ENCODE measurements at places on chromosomes 4 and X.

DNA sequence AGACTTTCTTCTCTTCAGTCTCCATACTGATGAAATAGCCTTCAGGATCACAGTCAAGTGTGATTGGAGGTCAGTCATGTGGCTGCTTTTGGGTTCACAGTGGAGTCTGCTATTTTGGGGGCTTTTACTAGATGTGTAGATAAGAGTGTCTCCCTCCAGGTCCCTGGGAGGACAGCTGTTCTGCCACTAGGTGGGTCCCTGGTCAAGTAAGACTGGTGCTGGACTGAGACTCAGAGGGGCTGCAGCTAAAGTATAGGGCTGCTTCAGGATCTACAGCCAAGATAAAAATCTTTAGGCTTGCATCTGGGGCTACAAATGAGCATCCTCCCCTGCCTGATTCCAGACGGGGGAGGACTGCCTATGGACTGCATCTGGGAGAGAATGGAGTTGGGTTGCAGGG lies 200.7 kb upstream of the ANKRD50 start:
- DNase-seq: no peak

- DNase-seq: no peak
Measured at GRCh38 chr4:10320130-10320529, 137.1 kb downstream of the ZNF518B start.

DNA sequence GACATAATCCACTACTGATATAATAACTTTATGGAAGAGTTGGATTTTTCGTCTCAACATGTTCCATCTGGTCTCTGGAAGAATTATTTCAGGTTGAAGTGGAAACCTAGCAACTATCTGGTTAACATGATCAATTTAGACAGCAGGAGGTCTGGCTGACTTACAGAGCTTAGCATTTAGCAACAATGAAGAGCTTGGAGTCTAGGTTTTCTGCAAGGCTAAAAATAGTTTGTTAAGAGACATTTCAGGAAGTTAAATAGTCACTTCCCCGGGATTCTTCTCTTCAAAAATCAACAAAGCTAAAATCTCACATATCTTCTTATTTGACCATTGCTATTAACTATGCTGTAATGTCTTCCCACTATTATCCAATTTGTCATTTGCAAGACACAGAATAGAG lies 418.6 kb upstream of the DIPK2B start:
- DNase-seq: no peak

DNA sequence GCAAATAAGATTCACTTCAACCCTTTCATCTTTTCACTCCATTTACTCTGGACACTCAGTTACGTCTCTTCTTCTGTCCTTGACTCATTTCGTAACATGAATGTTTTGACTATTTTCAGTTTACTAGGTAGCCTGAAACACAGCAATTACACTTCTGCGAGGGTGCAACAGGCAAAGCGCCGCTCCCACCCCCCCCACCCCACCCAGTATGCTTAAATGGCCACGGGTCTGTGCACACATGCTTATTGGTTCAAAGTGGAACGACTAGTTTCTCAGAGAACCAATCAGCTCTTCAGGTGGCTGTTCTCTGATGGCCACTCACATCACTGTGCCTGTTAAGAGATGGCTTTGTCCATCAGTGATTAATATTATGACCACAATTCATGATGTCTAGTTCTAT lies 3.5 kb downstream of the BEND4 start:
- DNase-seq: no peak

DNA sequence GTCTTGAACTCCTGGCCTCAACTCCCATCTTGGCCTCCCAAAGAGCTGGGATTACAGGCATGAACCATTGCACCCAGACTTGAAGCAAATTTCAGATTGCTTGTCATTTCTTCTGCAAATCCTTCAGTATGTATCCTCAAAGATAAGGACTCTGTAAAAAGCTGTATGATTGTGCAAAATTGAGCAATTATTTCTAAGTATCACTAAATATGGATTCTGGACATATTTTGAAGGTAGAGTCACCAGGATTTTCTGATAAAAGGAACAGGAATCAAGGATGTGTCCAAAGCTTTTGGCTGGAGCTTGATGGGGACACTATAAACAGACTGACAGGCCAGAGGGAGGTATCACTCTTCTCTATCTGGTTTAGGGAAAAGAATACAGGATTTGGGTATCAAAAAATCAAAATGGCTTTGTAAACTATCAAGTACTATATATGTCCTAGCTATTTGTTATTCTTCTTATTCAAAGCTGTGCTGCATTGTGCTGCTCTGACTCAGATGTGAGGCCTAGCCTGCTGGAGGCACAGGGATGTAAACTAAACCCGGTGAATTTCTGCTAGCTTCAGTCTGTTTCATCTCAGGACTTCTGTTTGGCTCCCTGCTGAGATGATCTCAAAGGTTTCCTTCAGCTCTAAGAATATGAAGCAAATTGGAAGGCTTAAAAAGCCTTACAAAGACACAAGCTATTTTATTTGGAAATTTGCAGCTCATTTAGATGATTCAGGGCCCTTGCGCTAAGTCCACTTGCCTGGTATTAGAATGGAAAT lies 8.3 kb downstream of the RPS4X start:
- DNase-seq: no peak

DNA sequence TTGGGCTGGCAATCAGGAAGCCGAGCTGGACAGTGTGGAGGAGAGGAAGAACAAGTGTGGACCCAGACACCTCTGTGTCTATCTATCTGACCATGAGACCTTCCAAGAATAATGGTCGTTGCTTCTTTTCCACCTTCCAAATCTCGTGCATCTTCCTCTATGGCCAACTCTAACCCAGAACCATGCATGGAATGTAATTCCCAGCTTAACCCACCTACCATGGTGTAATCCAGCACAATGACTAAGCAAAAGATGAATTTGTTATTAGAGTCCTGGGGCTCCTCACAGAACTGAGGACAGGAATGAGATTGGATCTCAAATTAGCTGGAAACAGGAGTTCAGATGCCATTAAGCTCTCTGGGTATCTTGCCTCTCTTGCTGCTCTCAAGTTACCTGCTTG lies 17.4 kb upstream of the TMEM184C start:
- DNase-seq: no peak

GRCh38 chr4:172547724-172548123 lies 620.9 kb upstream of the GALNT7 start:
- no peak for DNase-seq

GRCh38 chr4:145404761-145405160 lies 76.9 kb upstream of the SMAD1 start:
- no peak for DNase-seq

DNA sequence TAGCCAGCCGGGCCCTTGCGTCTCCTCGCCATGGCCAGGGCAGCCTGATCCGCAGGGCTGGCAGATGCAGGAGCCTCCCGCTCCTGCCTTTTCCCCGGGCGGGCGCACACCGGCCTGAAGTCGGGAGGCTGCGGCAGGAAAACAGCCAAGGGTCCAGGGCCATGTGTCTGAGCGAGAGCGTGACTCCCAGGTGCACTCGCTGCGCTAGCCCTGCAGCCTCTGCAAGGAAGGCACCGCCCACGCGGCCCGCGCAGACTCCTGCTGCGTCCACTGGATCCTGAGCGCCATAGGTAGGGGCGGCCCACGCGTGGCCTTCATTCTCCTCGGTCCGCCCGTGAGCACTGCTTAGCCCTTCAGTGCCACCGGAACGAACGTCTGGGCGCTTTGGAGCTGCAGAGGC lies 379.9 kb downstream of the TRAM1L1 start:
- DNase-seq: no peak

DNA sequence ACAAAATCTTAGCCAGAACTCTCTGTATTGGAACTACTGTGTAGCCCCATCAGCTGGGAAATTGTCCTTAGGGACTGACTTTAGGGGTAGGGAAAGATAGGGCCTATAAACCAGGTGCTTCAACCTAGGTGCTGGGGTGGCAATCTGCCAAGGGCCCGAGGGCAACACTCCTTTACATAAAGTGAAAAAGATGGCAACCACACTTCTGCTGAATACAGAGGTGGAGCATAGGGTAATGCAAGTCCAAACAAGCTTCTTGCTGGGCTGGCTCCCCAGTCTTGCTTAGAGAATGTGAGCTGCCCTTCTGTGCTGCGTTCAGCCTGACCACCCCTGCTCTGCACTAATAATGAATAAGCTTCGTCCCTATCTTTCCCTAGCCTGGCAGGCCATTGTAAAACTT lies 9.8 kb downstream of the ZBTB33 start:
- DNase-seq: no peak

- DNase-seq: no peak
Measured at GRCh38 chrX:118545510-118545909, 49.9 kb downstream of the DOCK11 start.

DNA sequence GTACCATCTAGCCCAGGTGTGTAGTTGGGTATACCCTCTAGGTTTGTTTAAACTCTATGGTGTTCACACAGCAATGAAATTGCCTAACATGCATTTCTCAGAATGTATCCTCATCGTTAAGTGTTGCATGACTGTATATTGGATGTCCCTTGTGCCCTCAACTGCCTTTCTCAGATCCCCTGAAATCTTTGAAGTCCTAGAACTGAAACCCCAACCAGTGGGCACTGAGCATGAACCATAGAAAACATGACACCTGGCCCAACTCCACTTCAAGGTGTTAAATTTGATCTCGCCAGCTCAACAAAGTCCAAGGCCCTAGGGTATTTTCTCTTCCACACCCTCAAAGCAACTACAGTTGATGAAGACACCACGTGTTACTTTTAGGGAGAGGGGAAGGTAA lies 35.6 kb downstream of the GPR143 start:
- no peak for DNase-seq

- no peak for DNase-seq
Measured at GRCh38 chrX:153646620-153647373, at the start of gene DUSP9. DUSP9 (plus strand) TSS chrX:153647203; CDS start chrX:153647954, 751 bp downstream.

DNA sequence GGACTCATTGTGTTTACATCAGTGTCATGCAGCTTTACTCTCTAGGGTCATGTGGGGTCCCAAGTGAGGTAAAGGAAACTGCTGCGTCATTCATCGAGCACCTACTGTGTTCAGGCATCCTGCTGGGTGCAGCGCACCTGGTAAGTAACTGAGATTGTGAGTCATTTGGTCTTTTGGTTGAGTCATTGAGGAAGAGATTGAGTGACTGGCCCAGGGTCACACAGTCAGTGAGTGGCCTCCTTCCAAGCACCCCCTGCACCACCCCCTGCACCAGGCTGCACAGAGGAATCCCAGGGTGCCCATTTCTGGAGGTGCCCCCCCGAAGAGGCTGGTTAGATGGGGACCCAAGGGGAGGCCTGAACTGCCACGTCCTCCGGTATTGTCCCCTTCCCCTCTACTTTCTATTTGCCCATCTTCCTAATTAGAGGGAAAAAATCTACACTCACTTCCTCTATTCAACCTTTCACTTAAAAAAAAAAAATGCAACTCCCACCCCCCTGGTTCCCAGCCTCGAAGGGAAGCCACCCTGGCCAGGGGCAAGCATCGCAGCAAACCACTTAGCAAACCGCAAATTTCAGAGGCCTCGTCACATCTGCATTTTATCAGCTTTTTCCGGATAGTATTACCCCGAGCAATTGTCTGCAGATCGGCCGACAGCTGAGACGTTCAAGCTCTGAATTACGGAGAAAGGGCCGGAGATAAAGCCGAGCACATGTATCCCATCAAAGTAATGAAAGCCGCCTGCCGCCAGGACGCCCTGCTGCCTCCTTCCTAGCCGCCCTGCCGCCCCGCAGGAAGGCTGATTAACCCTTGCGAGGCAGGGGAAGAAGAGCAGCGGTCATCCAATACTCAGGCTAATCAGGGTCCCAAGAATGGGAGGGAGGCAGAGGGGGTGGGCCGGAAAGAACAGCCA lies 96.3 kb upstream of the MSX1 start:
- no peak for DNase-seq

- no peak for DNase-seq
Measured at GRCh38 chr4:64353904-64354303, 55.3 kb downstream of the TECRL start.

DNA sequence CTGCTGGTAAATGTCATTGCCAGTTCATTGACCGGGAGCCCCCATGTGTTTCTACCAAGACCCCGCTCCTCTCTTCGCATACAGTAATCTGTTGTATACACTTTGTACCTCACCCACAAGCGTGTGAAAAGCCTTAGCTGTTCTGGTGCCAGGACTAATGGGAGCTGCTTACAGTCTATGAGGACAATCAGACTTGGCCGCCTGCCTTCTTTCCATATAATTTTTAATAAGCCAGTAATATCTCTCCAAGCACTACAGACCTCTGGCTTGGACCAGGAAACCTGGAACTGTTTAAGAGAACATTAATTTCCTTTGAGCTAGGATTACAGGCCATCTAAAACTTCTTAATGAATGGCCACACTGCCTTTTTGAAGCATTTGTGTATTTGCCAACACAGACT lies 149.7 kb upstream of the MSX1 start:
- DNase-seq: no peak

GRCh38 chrX:153704021-153704526 lies 16.3 kb downstream of the SLC6A8 start:
- DNase-seq: no peak

- no peak for DNase-seq
Measured at GRCh38 chr4:137635601-137636000, 103.3 kb upstream of the PCDH18 start.

- DNase-seq: no peak
Measured at GRCh38 chrX:22220941-22221340, 51.8 kb upstream of the CBLL2 start.

- no peak for DNase-seq
Measured at GRCh38 chr4:140726776-140727500, 29.2 kb downstream of the TBC1D9 start.

DNA sequence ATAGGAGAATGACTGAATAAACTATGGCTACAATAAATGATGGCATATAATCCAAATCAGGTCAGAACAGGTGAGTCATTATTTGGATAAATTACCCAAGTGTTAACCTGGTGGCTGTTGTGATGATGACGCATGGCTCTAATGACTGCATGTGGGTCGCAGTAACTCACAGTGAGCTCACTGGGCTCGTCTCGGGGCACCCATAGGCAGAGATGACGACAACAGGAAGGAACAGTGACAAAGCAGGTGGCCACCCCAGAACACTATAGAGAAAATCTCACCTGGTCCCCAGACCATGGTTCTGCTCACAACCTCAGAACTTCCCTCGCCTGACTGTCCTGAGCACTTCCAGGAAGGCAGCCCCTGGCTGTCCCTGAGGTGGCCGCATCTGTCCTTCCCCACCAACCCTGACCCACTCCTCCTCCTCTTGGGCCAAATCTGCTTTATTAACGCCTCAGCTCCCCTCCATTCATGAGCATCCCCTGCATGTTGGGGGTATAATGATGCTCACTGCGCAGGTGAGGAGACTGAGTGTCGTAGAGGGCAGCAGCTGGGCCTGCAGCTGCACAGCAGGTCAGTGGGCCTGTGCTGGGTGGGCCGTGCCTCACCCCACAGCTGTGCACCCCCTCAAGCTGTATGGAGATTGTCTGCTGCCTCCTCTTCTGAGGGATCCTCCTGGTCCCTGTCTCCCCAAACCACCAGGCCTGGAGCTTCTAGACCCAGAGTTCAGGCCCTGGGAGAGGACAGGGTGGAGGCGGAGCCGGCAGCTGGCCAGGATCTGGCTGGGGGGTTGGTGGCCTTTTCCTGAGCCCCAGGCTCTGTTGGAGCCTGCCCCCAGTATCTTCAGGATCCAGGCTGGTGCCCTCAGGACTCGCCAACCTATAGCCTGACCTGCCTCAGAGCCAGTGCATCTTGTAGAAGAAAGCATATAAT lies 30.9 kb upstream of the FAM156A start:
- DNase-seq: no peak

Measured in stromal cell of bone marrow (primary cell).